Kidney epithelial cell (primary cell): ENCODE measurements at places on chromosomes 13 and 19. TPM values are rescaled to one million over a fixed set of nuclear protein-coding genes. Genes with fewer than 3 reads are reported as not detected.

- no peak for DNase-seq
These were observed 103.3 kb downstream of the DLEU7 start for GRCh38 chr13:50740052-50740741.

GRCh38 chr13:109654341-109655205 lies 131.8 kb downstream of the IRS2 start:
- DNase-seq = no peak

GRCh38 chr19:31074199-31075125 lies 274.8 kb downstream of the TSHZ3 start:
- DNase-seq = no peak

- no peak for DNase-seq
These were observed 23.2 kb downstream of the ZIC5 start for GRCh38 chr13:99948411-99948810.

DNA sequence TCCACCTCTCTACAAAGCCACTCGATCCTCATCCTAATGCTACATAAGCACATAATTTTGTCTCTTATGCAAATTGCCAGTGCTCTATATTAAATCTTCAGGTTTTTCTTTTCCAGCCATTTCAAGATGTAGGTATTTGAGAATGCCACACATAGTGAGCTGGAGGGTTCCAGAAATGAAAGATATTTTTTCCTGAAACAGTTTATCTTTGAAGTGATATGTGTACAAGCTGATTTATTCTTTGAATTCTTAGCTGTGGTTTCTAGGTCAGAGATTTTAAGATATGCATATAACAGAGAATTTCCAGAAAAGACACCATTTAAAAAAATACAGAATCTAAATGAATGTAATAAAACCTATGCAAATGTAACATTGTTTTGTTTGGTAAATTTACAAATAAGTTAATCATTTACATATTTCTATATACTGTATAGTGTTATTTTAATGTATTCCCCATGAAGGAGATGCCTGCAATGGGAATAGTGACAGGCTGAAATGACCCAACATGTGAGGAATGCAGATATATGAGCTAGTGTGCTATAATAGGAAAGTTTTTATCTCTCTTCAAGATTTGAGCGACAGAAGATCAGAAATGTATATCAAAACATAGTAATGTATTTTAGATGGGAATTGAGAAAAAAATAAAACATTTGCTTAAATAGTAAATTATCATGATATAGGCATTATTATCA lies 570.2 kb downstream of the SLITRK1 start:
- DNase-seq = no peak

GRCh38 chr19:3324405-3324856 lies 42.0 kb upstream of the NFIC start:
- no peak for DNase-seq

- DNase-seq = no peak
These were observed 213.0 kb downstream of the FOXO1 start for GRCh38 chr13:40453351-40454021.

DNA sequence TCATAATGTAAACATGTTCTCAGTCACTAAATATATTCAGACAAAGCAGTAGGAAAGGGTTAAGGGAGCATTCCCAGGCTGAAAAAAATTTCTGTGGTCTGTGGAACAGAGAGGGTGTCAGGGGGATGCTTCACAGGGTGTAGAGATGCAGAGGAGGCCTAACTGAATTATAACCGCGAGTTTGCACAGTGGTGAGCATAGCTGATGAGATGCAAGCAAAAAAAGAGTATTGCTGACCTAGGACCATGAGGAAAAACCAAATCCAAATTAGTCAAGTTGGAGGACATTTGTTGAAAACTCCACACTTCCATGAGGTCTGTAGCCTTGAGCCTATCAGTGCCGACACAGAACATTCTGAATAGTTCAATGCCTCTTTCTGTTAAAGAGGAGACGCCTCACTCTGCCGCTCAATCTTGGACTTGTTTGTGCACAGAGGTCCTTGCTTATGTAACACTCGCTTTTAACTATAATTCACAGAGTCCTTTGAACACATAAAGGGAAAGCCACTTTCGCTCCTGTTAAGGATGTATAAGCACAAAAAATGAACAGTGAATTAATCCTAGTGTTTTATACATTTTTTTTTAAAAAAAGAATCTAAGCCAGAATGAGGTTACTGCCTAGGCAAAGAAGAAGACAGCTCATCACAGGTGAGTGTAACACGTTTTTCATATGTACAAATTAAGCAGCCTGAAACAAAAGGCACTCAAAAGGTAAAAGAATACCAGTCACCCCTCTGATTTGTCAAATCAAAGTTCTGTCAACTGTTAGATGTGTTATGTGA lies 25.8 kb upstream of the INTS6 start:
- no peak for DNase-seq

SWSAP1 gene
- total RNA-seq = 2.9 and 4.0 TPM in 2 replicates

UBE2L5 gene
- not detected in 2 replicates for total RNA-seq

TRIP10 gene
- 31.2 and 35.2 TPM in 2 replicates for total RNA-seq

ZNF577 gene
- total RNA-seq = 4.0 and 10.2 TPM in 2 replicates

SIGLECL1 gene
- total RNA-seq = 0.79 TPM in 1 of 2 replicates, not detected in the other

KLK12 gene
- not detected in 2 replicates for total RNA-seq

SYMPK gene
- 32.2 and 52.0 TPM in 2 replicates for total RNA-seq
